ENCODE measurements at places on chromosomes 13 and 19.

- no peak for DNase-seq
Observed at GRCh38 chr13:111508902-111509509, 188.6 kb downstream of the TEX29 start.

- no peak for DNase-seq
Observed at GRCh38 chr19:45505151-45505995, 1.9 kb upstream of the VASP start.

DNA sequence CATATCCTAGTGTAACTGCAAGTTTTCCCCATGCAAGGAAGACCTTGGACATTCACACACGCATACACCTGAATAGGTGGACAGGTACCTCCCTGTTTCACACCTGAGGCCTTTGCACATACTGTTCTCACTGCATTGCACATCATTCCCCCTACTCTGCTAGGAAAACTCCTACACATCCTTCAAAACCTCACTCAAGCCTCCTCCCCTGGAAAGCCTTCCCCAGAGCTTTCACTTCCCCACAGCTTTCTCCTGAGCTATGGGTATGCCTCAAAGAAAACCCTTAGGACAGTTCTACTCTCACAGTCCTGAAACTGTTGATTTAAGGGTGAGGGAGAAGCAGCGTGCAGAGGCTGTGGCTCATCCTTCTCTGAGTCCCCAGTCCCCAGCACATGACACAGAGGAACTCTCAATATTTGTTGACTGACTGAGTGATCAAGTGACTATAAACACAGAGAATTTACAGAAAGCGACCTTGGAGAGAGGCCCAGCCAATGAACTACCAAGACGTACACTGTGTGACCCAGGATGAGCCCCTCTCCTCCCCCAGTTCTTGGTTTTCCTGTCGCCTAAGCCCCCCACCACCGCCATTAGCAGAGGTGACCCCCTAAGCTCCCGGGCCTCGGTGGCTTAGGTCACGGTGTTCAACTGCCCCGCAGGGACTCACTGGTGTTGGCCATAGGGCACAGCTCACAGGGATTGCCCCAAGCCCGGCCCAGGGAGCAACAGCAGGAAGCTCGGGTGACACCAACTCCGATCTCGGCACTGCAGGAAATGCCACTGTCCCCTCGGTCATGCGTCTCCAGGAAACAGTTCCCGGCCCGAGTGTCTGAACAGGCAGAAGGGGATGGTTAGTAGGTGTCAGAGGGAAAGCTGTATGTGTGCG is 40.6 kb downstream of the FBN3 start:
- no peak for DNase-seq

DNA sequence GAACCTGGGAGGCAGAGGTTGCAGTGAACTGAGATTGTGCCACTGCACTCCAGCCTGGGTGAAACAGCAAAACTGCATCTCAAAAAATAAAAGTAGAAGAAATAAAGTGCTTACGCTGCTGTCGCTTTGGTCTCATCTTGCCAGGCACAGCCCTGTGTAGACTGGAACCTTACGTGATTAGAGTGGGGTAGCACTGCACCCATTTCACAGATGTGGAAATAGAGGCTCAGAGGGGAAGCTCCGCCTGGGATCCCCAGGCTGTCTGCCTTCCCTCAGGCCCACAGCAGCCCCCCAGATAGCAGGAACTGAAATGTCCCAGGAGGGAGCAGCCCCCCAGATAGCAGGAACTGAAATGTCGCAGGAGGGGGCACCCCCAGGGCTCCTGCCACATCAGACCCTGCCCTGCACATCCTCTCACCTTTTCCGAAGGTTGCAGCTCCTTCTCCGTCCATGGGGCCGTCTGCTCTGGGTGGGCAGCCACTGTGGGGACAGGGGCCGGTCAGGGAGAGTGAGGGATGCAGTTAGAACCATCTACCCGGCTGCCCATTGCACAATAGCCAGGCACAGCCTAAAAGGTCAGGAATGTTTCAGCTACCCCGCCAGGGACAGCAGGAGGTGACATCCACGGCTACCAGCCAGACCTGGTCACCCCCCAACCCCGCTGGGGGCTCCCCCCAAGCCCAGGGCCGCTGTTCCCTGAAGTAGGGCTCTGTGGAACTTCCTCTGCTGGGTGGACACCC is 1.9 kb downstream of the PLIN4 start:
- no peak for DNase-seq

- peak; percentile 69 for DNase-seq
Observed at GRCh38 chr19:2675892-2676291, 26.6 kb downstream of the GNG7 start.

DNA sequence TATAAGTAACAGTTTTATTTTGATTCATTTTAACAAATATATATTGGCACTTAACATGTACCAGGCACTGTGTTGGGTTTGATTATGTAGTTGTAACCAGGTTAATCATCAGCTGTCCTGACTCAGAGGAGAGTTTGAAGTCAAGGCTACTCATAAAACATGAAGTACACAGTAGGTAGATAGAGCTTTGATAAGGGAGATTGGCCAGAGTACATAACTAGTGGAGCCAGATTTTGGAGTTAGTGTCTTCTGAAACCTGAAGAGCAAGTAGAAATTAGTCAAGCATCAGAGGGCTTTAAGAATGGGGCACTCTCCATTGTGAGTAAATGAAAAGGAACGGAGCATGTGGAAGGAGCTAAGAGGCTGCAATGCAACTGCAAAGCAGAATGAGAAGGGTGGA is 333.9 kb downstream of the RFC3 start:
- DNase-seq, result no peak

GRCh38 chr13:66275416-66275815 is 954.7 kb downstream of the PCDH9 start:
- DNase-seq, result no peak

- DNase-seq, result peak; percentile 40
Observed at GRCh38 chr19:52190487-52191293, 838 bp downstream of the PPP2R1A start.

GRCh38 chr13:44104969-44105368 is 225.3 kb downstream of the LACC1 start:
- no peak for DNase-seq

- no peak for DNase-seq
Observed at GRCh38 chr19:50323782-50324133, 5.4 kb downstream of the KCNC3 start.

GRCh38 chr19:30584090-30584489 is 211.9 kb downstream of the ZNF536 start:
- DNase-seq, result no peak

- no peak for DNase-seq
Observed at GRCh38 chr13:58960888-58961287, 1202.8 kb downstream of the DIAPH3 start.

DNA sequence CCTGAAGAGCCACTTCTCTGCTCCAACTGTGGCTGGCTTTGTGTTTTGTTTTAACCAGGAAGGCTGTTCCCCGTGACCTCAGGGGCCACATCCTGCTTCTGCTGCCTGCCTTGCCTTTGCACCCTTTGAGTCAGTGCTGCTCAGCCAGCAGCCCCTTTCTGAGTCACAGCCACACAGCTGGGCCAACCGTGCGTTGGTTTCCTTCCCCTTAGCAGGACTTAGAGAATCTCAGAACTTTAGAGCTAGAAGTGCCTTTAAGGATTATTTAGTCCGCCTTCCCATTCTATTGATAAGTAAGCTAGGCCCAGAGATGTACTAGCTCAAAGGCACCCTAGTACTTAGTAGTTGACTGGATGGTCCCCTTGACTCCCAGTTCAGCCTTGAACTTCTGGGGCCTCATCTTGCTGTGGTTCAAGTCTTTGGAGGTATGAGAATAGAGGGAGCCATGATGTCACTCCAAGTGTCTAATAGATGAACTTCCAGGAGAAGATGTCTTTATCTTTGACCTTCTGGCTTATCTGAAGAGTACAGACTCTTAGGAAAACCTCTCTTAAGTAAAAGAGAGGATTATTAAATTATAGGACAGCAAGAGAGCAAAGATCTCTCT is 8.0 kb downstream of the RGCC start:
- DNase-seq, result peak; percentile 63

DNA sequence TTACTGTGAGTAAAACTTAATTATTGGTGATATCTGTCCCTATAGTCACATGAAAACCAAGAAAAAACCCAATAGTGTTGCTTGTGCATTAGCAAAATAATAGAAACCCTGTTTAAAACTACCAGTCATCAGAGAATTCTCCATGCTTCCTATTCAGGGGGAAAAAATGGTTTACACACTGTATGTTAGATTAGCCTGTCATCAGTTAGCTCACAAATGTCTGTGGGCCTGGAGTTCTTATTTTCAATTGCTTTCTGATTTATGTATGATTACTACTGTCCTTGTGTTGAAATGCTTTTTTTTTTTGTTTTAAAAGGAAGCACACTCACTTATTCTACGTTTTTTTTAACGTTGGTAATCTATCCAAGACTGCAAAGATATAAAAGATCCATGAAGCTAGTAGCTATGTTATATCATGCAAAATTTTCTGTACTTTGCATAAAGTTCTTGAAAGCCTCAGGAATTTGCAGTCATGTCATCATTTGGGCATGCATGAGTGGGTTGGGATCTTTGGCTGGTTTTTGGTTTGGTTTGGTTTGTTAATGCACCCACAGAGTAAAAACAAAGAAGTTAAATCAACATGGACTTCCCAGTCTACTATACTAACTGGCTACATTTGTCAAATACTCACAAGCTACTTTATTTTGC is 25.9 kb downstream of the RXFP2 start:
- no peak for DNase-seq

DNA sequence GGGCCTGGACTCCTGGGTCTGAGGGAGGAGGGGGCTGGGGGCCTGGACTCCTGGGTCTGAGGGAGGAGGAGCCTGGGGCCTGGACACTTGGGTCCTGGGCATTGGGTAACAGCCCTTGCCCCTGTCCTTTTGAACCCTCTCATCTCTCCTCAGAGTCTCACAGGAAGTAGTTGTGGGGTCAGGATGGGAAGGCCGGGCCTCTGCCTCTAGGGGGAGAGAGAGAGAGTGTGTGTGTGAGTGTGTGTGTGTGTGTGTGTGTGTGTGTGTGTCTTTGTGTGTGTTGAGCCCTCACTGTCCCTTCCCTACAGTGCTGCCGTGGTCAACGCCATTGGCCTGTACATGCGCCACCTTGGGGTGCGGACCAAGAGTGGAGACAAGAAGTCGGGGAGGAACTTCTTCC is 10.9 kb downstream of the ARHGEF1 start:
- no peak for DNase-seq

- no peak for DNase-seq
Observed at GRCh38 chr19:30153326-30154210, 211.5 kb downstream of the URI1 start.

DNA sequence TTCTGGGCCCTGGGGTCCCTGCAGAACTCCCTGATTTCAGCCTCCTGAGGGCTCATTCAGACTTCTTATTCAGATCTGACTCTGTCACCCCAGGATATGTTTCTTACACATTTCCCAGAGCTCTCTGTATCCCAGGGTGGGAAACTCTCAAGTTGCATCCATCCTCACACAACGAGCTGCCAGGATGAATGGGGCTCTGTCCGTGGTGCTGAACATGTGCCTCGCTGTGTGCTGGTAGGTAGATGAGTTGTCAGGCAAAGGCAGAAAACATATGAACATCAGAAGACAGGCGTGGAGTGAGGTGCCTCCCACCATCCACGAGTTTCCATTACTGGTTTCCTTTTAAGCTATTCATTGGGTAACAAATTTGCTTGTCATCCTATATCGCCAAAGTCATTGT is 11.4 kb upstream of the IGFL1 start:
- peak; percentile 34 for DNase-seq

DNA sequence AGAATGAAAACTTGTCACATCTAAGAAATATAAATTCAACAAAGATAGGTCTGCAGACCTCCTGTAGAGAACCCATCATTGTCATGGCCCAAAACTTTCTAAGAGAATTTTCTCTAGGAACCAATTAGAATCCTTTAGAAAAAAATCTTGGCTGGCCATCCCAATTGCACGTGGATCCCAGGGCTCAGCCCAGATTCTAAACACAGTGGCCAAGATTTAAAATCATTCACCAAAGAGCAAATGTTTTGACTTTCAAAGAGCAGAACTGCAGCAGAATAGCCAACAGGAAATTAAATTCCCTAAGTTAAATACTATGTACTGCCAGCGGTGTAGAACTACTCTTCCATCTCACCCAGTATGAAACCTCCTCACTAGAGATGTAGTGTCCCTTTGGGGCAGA is 21.3 kb downstream of the IPO5 start:
- DNase-seq, result no peak

GRCh38 chr13:33871207-33872004 is 53.5 kb downstream of the RFC3 start:
- no peak for DNase-seq

GRCh38 chr13:80802946-80803345 is 462.0 kb upstream of the SPRY2 start:
- no peak for DNase-seq

GRCh38 chr19:41587101-41587837 is 11.3 kb downstream of the CEACAM21 start:
- DNase-seq, result no peak

GRCh38 chr19:831407-832369 is 4.1 kb downstream of the AZU1 start:
- no peak for DNase-seq

- DNase-seq, result no peak
Observed at GRCh38 chr13:26562512-26562890, 5.0 kb downstream of the WASF3 start.

- no peak for DNase-seq
Observed at GRCh38 chr19:42048992-42049391, 21.0 kb downstream of the GRIK5 start.

GRCh38 chr19:11693505-11694499 is 44.9 kb downstream of the ZNF823 start:
- no peak for DNase-seq

DNA sequence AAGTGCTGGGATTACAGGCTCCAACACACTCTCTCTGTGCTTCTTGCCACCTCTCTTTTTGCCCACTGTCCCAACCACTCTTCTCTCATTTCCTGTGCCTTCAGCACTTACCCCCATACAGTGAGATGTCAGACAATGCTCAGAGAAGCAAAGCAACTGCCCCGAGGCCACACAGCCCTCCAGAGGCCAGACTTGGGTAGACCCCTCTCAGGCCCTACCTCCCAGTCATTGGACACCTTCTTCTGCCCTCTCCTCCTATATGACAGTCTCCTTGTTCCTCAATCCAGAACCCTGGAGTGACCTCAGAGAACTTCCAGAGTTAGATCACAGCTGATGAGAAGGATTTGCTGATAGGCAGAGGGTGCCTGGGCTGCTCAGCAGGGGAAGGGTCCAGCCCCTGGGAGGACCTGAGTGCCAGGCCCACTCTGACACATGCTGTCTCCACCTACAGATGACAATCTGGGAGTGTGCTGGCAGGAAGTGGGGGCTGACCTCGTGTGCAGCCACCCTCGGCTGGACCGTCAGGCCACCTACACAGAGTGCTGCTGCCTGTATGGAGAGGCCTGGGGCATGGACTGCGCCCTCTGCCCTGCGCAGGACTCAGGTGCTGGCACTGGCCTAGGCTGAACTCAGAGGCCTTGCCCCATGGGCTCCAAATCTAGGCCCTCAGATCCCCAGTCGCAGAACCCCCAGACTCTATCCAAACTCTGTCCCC is 24.4 kb downstream of the LTBP4 start:
- DNase-seq, result no peak

All from left ventricle myocardium superior (tissue), 1 donor.